ENCODE measurements at places on chromosomes 1 and 21.

- no peak for DNase-seq
Observed at GRCh38 chr1:117620440-117620839, 14.6 kb downstream of the TENT5C start.

- DNase-seq, result no peak
Observed at GRCh38 chr1:205676002-205676401, 4.3 kb downstream of the SLC45A3 start.

- DNase-seq, result no peak
Observed at GRCh38 chr1:157042846-157043245, 2.7 kb downstream of the ARHGEF11 start.

DNA sequence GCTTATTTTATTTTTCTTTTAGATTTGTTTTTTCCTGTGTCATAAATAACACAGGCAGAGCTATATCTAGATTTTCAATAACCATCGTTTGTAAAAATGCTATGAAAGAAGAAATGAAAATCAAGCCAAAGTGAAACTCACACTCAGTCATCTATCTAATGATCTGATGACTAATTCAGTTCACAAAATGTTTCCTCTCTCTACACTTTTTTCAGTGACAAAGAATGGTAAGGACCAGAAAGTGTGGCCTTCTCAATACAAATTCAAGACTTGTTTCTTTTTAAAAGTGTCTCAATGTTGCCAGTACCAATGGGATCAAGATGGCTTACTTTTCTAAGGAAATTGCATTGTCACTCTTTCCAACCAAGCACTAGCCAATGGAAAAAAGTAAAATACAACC is 282.8 kb upstream of the PKN2 start:
- no peak for DNase-seq

- DNase-seq, result no peak
Observed at GRCh38 chr21:38525454-38525853, 27.2 kb upstream of the ERG start.
